ENCODE measurements at places on chromosomes 4 and X.

DNA sequence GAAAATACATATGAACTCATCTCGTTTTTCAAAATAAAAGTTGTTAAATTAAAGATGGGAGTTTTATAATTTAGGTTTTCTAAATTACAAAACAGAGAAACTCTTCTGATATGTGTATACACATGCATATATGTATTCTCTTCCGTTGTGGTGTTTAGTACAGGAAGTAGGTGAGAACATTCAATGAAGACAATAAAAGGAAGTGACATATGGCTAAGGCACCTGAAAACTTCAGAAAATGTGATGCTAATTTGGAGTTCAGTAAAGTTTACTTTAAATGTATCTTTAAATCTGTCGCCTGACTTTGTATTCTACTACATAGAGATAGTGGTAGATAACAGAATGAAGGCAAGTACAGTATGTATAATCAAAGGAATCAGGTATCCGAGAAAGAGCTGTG is 33.5 kb upstream of the ITM2A start:
- DNase-seq = no peak

- no peak for DNase-seq
Measured at GRCh38 chr4:87180767-87181166, 39.7 kb downstream of the KLHL8 start.

DNA sequence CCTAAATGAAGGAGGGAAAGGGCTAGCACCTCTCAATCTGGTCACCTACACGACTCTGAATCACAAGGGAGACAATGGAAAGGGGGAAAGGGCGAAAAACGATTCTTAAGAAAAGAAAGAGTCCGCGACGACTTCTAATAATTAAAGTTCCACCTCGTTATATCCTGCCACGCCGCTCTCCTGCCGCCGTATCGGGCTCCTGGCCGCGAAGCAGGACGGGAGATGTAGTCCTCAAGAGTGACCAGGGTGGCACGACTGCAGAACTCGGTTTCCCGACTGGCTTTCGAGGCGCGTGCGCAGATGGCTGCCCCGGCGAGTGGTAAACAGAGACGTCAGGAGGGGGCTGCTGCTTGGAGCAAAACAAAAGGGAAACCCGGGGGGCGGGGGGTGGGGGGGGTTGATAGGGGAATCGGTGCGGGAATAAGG is at the start of gene FOXO4:
Gene FOXO4, plus strand, starts transcription at position 297 of the 426 bp plus-strand sequence. CDS start 678 bp downstream, outside the sequence.
- peak; percentile 93 for DNase-seq

GRCh38 chrX:41677183-41678060 is 11.4 kb upstream of the GPR34 start:
- no peak for DNase-seq

- DNase-seq = no peak
Measured at GRCh38 chr4:141541851-141542250, 94.5 kb upstream of the IL15 start.

GRCh38 chr4:123393721-123394120 is 2.9 kb upstream of the SPRY1 start:
- no peak for DNase-seq

- no peak for DNase-seq
Measured at GRCh38 chrX:133364196-133364595, 51.1 kb downstream of the GPC4 start.

DNA sequence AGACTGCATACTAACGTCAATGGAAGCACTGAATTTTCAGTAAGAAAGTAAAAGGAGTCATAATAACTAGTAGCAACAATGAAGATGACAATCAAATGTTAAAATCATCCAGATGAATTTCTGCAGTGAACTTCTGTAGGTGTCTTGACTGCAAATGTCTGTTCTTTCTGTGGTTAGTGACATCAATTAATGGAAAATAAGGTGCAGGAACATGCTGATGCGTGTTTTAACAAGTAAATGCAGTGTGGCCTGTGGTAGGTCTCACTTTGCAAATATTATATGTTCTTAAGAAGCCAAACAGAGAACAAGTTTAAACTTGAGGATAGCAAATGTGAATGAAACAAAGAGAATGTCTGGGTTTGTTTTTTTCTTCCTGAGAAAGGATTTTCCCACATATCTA is 2.6 kb upstream of the DTHD1 start:
- no peak for DNase-seq

DNA sequence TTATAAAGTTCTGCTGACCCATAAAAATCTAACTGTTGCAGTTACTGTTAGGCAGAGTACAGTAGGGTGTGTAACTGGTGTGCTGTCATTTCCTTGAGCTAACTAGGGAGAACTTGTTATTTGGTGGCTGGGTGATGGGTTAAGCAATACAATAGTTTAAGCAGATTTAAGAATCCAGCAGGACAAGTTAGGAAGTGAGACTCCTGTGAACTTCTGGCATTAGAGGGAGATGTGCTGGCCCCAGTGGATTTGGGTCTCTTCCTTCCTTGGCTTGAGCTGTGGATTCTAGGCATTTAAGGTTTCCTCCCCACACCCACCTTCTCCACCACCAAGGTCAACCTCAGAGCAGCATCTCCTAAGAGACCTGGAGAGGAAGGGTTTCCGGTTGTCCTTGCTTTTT is 70.5 kb downstream of the CLCN5 start:
- DNase-seq = no peak

DNA sequence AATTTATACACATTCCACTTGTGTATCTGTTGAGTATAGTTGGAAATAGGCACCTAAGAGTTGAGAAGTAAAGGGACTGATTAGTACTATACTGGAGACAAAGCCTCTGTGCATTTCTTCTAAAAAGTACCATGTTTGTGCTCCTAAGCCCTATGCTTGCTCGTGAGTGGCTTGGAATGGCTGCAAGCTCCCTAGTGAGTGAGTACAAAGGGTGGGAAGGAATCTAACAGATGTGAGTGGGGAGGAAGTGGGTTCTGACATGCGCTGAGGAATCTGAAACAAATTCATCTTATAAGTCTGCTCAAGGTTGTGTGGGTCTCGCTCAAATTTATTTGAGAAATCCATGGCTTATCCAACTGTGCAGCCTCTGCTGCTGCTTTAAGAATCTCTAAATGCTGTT is 13.3 kb downstream of the SPCS3 start:
- no peak for DNase-seq

GRCh38 chr4:45472490-45472889 is 651.4 kb downstream of the GABRG1 start:
- no peak for DNase-seq

DNA sequence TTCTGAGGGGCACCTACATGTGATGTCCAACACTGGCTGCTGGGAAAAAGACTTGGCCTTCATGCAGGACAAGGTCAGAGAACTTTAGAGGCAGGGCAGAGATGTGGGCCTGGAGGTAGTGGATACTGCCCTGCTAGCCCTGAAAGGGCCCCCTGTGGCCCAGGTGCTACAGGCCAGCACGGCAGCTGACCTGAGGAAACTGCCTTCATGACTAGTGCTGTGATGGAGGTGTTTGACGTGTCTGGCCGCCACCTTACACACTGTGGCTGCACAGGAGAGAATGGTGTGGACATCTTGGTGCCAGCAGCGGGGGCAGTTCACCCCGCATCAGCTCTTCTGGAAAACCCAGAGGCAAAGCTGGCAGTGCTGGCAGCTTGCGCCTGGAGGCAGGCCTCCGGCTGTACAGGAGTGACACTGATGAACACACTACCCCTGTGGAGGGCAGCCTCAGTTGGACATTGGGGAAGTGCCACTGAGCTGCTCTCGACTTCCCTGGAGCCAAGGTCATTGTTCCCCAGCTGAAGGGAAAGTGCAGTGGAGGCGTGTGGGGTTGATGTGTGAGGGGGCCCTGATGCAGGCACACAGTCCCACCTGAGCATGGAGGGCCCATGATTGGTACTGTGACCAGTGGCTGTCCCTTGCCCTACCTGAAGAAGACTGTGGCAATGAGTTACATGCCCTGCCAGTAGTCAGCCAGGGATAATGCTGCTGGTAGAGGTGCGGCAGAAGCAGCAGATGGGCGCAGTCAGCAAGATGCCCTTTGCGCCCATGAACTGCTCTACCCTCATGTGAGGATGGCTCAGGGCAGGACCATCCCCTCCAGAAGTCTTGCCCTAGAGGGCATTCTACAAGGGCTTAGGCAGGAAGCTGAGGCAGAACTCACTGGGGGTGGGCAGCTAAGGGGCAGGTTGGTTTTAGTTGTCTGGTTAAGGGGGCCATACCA is 36.9 kb downstream of the COQ2 start:
- no peak for DNase-seq

DNA sequence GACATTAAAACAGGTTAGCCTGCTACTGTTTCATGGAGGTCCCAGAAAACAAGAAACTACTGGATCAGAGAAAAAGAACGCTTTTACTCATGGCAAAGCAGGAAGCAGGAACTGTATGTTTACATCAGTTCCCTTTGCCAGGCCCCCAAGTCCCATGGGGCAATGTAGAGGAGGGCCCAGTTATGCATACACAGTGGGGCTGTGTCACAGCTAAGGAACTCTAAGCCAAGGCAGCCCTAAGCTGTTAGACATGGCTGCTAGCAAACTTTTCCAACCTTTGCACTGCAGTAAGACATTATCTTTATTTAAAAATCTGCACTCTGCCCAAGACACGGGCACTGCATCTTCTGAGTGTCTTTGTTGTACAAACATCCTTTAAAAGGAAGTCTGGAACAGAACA is 975.8 kb downstream of the C4orf33 start:
- DNase-seq = peak; percentile 13

GRCh38 chr4:15550491-15550890 is 80.8 kb downstream of the CC2D2A start:
- DNase-seq = no peak

- DNase-seq = no peak
Measured at GRCh38 chr4:112253382-112254000, 21.9 kb downstream of the AP1AR start.

GRCh38 chrX:70293621-70294020 is 3.7 kb downstream of the KIF4A start:
- no peak for DNase-seq

DNA sequence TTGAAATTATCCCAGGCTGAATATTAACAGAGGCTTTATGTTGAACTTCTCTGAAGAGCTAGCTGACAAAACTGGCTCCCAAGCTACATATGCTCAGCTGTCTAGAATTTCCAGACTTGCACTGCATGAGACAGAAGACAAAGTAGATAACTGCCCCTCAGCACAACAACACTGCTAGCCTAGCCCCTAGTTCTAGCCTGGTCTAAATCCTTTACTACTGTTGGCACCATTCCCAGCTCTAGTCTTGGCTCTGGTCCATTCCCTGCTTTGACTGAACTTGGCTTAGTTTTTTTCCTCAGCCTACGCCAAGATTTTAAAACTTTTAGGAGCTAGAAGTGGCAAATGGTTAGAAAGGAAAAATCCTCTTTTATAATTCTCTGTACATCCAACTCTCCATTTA is 7.6 kb upstream of the OPHN1 start:
- DNase-seq = peak; percentile 78

GRCh38 chrX:75603833-75604232 is 81.0 kb upstream of the ZDHHC15 start:
- DNase-seq = no peak

DNA sequence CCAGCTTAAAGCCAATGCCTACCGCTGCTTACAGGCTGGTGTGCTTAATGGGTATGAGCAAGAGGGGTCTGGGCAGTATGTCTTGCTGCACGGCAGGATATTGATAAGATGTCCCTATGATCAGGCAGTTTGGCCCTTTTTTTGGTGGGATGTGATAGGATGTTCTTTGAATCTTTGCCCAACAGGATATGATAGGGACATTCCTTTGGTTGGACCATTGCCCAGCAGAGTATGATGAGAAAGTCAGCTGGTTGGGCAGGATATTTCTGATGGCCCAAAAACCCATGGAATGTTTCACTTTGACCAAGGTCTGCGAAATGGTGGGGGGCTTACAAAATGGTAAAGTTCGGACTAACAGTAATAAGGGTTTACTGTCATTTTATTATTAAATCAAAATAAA is 1060.6 kb downstream of the STIM2 start:
- peak; percentile 16 for DNase-seq

DNA sequence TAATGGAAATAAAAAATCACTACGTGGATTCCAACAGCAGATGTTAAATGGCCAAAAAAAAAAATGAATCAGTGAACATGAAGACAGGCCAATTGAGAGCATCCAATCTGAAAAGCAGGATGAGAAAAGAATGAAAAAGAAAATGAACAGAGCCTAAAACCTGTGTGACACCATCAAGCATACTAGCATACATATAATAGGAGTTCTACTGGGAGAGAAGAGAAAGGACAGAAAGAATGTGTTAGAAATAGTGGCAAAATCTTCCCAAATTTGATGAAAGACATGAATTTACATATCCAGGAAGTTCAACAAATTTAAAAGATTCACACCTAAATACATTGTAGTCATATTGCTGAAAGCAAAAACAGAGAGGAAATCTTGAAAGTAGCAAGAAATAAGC is 76.4 kb downstream of the CCDC160 start:
- DNase-seq = no peak

GRCh38 chr4:90159193-90159592 is 32.0 kb downstream of the CCSER1 start:
- DNase-seq = peak; percentile 14
